ENCODE measurements at places on chromosomes 6 and 20.

DNA sequence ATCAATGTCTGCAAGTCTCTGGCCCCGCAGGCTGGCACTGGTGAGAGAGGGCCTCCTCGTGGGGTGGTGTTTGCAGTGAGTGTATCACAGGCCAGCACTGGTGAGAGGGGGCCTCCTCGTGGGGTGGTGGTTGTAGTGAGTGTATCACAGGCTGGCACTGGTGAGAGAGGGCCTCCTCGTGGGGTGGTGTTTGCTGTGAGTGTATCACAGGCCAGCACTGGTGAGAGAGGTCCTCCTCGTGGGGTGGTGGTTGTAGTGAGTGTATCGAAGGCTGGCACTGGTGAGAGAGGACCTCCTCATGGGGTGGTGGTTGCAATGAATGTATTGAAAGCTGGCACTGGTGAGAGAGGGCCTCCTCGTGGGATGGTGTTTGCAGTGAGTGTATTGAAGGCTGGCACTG is 53.3 kb upstream of the SLC22A1 start:
- DNase-seq, result no peak

DNA sequence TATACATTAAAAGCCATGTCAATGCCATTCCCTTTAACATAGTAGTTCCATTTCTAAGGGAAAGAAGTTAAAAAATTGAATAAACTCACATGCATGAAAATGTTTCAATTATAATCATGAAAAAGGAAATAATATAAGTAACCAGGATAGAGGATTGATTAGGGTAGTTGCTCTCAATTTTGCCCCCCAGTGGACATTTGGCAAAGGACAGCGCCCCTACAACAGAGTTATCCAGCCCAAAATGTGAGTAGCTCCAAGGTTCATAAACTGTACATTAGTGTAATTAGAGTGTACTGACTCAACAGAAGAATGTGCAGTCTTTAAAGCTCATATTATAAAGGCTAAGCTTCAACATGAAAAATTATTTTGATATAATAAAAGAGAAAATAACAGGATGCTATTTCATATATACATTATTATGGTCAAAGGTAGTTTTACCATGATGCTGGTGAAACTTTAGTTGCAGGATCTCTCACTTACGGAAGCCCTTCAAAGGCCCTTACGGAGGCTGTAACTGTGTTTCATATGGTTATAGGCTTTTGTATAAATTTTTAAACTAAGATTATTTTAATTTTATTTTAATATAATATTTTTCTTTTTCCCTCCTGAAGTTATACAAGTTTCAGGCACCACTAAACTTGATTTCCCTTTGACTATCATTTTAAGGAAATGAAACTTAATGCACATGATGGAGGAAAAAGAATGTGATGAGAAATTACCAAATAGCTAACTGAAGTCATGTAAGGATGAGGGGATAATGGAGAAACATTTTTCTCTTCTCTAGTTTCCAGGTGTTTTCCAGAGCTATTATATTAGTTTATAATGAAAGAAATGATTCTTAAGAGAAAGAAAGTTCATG is 403.6 kb downstream of the PLCB1 start:
- no peak for DNase-seq

GRCh38 chr6:13638014-13638413 is 22.9 kb downstream of the NOL7 start:
- no peak for DNase-seq

- no peak for DNase-seq
Measured at GRCh38 chr20:23138682-23139081, 52.6 kb upstream of the CD93 start.

- no peak for DNase-seq
Measured at GRCh38 chr6:109759098-109759955, 68.2 kb downstream of the FIG4 start.

GRCh38 chr6:118761645-118762044 is 110.3 kb upstream of the CEP85L start:
- DNase-seq, result no peak

GRCh38 chr6:18284261-18284660 is 19.9 kb upstream of the DEK start:
- DNase-seq, result no peak

Data from bone marrow (tissue), 2 donors.